ENCODE measurements at places on chromosomes 13 and 19.
A peak's percentile ranks its signal among the peaks of the same experiment; 100 is the strongest.

DNA sequence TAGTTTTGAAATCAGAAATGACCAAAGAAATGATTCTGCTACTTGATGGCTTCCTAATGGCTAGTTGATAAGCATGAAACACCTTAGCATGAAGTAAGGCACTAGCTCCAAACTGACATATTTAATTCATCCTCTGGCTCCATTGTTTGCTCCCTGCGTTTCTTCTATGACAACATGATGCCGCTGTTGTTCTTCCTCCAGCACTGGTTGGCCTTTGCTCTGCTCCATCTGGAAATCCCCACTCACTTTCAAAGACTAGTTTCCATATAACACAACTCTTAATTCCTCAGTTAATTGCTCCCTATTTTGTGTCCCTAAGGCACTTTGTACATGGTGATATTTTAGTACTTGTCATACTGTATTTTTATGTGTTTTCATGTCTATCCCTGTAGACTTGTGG, 151.6 kb downstream of the GPC6 start:
- no peak for DNase-seq

DNA sequence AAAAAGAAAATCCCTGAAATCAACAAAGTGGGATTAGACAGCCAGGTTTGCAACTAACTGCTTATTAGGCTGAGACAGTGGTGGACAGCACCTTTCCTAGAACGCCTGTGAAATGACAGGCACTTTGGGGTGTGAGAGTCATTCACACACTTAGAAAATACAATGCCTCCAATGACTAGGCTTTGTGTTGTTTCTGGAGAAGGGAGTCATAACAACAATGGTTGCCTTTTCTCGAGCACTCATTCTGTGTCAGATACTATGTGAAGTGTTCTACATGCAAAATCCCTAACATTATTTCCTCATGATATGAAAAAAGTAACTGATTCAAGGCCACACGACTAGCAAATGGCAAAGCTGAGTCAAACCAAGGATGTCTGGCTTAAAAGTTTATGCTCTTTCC, 41.2 kb downstream of the SACS start:
- DNase-seq = no peak

DNA sequence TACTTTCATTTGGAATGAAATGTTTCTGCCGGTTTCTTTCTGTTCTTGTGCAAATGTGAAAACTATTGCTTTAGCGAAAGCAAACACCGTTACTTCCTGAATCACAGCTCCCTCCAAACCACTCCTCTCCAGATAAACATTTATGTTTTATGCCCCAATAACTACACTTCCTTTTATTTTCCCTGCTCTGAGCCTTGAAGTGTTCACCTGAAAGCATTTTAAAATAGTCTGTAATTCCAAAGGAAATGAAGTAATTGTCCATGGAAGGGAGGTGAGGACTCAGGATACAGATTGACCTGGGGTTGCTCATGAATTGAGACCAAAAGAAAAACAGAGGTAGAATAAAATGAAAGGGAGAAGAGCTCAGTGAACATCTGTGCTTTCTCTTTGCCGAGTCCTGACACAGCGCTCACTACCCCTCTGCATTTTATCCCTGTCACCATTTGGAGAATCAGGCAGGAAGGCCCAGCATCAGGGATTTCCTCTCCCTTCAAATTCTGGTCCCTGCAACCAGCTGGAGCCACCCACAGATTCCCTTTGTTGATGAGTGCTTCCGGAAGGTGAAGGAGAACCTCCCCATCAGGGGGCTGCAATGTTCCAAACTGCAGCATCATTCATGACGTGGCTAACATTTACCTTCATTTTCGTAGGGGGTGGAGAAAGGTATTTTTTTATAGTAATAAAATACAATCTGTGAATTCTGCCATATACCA, 171.9 kb downstream of the ITGBL1 start:
- DNase-seq = no peak

DNA sequence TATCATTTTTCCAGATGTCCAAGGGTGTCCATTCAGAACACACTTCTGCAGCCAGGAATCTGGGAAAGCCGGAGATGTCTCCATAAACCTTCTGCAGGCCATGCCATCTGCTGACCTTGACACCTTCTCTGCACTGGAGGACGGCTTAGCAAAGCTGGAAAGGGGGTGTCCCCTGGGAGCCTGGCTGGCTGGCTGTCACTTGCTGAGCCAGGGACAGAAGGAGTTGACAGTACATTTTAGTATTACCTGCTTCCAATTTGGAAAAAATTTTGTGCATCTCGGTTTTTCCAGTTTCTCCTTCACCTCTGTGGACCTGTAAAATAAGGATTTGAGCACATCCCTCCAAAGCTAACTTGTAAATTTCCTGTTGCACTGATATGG, 8.1 kb upstream of the CHST8 start:
- DNase-seq = no peak

DNA sequence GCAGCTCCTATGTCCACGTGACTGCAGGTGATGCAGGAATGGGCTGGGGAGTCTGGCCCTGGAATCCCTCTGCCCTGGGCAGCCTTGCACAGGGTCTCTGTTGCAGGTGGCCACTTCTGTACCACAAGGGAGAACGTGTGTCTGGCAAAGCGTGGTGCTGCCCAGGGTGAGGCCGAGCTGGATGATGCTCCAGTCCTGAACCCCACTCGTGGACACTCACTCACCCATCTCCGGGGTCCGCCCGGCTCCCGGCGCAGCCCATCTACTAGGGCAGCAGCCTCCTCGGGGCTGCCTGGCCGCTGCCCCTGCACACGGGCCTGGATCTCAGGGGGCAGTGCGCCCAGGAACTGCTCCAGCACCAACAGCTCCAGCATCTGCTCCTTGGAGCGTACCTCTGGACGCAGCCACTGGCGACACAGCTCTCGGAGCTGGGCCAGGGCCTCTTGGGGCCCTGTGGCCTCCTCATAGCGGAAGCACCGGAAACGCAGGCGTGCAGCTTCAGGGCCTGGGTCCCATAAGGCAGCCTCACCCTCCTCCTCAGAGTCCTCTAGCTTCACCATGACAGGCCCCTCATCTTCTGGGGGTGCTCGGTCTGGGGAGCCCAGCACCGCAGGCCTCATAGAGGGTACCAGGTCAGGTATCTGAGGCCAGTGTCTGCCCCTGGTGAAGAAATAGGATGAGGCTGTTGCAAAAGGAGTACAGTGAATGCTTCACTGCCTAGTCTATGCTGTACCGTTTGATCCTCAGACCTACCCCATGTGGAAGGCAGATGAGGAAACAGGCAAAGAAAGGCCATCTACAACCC, 2.2 kb downstream of the MZF1 start:
- no peak for DNase-seq

- no peak for DNase-seq
These were observed 1.7 kb upstream of the ZIC5 start for GRCh38 chr13:99973163-99973807.

DNA sequence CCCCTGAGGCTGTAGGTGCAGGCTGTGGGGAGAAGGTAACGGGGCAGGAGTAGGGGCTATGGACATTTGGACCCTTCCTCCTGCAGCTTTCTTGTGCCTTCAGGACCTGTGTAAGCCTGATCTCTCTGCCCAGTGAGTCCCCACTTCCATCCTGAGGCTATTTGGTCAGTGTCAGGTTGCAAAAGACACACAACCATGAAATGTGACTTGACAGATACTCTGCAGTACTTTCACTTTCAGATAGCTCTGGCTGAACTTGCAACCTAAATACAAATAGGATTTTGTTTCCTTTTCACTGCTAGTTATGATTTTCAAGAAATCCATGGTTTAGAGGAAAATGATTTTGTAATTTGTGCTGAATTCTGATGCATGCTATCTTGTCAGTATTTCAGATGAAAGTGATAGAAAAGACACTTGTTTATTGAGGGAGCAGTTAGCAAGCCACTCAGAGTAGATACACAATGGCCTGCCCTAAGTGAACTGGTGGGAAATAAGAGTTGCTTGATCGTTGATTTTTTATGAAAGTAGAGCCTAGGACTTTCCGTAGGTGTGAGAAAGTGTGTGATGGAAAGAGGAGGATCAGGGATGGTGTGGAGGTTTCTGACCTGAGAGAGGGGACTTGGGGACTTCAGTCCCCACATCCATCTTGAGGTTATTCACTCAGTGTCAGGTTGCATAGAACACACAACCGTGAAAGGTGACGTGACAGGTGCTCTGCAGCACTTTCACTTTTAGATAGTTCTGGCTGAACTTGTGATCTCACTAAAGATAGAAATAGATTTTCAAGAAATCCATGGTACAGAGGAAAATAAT, 18.1 kb upstream of the EID2 start:
- DNase-seq = peak; percentile 64

DNA sequence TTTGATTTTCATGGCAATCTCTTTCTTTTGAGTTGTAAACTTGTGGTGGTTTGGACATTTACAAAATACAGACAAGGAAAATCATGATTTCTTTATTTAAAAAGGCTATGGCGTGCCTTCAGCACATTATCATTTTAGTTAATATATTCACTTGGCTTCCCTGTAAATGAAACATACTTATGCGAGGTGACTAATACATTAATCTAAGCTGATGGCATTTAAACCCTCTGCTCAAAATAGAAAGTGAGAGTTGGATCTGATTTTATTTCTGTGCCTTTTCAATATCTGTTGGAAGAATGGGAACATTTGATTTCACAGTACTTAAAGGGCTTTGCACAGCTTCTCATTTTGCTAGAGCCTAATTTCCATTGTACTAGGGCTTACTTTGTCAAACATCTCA, 289.8 kb downstream of the MTUS2 start:
- DNase-seq = no peak

DNA sequence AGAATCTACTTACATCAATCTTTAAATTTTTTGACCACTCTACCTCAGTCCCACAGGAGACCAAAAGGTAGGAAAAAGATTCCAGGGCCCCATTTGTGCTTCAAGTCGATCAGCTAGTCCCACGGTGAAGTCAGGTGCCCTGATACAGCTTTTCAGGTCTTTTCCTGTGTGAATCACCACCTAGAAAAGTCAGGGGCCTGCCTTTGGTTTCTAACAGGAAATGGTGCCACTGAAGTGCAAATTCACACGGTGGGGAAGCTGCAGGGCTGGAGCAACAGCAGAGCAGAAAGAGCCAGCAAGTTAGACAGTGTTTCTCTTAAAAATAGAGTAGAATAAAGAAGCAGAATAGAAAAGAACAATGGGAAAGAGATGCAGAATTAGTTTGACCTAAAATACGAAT, 107.5 kb downstream of the KLF12 start:
- DNase-seq = peak; percentile 82

DNA sequence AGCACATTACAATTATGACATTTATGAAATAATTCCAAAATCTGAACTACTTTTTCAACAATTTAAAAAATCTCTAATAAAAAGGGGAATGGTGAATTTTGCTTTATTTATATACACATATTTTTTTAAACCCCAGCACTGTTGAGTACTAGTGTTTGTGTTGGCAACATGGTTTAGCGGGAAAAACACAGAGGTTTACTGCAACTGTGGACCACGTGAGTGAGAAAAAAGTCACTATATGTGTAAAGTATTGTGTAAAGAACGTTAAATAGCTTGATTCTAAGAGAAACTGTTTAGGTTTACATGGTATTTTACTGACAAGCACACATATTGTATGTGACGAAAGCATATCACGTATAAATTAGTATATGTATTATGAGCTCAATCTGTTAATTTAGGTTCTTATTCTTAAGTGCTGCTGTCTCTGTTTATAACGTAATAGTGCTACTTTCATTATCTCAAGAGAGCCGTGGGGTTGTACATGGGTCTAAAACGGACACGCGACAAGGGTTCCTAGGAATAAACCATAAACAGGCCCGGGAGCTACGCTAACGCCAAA, 617 bp downstream of the SKA3 start:
- DNase-seq = no peak

DNA sequence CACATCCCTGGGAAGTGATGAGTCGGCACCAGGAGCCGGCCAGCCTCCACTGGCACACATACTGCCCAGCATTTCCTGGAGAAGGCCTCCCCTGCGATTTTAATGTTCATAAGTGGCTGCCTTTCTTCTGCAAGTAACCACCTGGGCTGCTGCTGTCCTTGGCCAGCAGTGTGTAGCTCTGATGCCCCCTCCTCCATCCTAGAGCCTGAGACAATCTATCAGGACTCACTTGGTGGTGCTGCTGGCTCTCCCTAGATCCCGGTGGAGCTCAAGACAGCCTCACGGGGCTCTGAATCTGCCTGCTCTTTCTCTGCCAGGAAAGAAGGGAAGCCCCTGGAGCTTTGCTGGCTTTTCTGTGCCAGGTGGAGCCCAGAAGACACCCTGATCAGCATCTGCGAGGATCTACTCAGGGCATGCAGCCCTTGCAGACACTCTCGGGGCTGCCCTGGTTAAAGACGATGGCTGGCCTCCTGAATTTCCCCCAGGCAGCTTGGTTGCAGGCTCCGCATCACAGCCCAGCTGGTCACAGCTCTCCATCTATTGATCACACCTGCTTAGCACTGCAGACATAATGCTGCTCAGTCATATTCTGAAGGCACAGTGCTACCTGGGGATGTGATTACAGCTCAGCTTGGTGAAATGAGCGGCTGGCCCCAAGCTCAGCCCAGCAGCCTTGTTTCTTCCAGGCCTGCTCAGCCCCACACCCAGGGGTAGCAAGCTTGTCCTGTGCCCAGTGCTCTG, 122.3 kb downstream of the ZDHHC20 start:
- no peak for DNase-seq

GRCh38 chr19:4763021-4763420, 28.5 kb upstream of the FEM1A start:
- DNase-seq = no peak

DNA sequence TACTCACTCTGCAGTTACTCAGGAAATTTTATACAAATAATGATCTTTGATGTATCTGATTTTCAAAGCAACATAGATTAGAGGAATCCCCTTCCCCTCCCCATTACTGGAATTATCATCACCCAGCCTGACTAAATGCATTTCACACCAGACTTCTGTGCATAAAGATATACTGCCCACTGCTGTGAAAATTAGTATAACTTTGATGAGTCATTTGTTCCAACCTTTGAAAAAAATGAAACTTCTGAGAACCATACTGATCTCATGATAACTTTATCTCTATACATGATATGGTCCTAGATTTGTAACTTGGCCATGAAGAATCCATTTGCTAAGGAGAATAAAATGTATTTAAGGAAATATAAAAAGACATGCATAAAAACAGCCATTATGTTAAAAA, 63.9 kb downstream of the GPC6 start:
- no peak for DNase-seq

DNA sequence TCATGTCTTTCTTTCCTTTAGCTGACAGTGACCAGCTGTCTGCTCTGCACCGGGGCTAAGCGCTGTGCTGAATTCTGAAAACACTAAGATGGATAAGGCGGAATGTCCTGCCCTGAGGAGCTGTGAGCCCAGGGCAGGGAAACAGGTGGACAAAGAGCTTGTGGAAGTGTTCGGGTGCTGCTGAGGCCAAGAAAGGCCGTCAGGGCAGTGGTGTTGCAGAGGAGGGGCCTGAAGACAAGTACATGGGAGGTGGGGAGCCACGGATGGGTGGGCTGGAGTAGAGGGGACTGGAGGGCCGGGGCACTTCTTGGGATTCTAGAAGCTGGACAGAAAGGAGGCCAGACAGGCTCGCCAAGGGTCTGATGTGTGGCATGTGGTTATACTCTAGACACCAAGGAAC, 66.2 kb upstream of the GPR183 start:
- DNase-seq = no peak

DNA sequence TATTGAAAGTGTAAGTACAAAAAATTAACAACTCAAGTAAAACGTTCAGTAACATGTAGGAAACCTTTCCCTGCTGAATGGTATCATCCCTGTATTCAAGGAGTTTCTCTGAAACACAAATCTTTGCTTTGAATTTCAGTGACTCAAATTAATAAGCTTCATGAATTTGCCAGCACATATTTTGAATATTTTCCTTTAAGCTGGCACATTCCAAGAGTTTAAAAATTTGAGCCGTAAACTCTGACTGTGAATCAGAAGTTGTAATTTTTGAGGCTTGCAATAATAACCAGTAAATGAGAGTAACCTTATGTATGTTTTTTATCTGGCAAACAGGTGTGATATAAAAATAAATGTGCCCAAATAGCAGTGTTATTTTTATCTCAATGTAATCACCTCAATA, 1722.6 kb upstream of the PRR20A start:
- no peak for DNase-seq

Data from GM12864 (cell line).